ENCODE measurements at places on chromosomes 6 and 20.

DNA sequence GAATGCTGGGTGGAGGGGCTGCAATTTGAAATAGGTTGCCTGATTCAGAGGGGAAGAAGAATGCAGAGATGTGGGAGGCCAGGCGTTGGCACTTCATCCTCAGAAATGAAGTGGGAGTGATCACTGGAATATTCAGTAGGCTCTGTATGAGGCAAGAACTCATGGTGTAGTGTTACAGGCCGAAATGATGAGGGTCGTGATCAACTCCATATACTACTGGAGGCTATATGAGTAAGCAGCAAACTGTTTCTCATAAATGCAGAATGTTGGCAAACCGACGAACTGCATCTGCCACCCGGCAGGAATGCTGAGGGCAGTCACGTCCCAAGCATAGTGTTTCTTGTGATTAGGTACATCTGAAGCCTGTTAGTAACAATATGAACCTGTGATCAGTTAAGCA, 12.7 kb downstream of the KCNS1 start:
- no peak for DNase-seq

GRCh38 chr6:4281341-4282293, 146.2 kb upstream of the ECI2 start:
- no peak for DNase-seq

- no peak for DNase-seq
Observed at GRCh38 chr20:53926428-53927028, 143.9 kb downstream of the BCAS1 start.

- no peak for DNase-seq
Observed at GRCh38 chr6:88972504-88973423, 9.3 kb upstream of the RNGTT start.

DNA sequence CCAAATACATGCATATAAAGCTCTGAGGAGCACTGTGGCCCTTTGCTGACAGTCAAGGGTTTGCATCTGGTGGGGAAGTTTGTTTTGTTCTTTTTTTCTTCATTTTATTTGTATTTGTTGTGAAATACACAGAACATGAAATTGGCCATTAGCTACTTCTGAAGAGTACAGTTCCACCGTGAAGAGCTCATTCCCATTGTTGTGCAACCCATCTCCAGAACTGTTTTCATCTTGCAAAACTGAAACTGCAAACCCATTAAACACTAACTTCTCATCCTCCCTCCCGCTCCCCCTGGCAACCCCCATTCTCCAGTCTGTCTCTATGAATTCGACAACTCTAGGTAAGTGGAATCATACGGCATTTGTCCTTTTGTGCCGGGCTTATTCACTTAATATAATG, 231.3 kb downstream of the TFAP2C start:
- no peak for DNase-seq

- no peak for DNase-seq
Observed at GRCh38 chr6:168123165-168123911, 44.3 kb upstream of the FRMD1 start.

DNA sequence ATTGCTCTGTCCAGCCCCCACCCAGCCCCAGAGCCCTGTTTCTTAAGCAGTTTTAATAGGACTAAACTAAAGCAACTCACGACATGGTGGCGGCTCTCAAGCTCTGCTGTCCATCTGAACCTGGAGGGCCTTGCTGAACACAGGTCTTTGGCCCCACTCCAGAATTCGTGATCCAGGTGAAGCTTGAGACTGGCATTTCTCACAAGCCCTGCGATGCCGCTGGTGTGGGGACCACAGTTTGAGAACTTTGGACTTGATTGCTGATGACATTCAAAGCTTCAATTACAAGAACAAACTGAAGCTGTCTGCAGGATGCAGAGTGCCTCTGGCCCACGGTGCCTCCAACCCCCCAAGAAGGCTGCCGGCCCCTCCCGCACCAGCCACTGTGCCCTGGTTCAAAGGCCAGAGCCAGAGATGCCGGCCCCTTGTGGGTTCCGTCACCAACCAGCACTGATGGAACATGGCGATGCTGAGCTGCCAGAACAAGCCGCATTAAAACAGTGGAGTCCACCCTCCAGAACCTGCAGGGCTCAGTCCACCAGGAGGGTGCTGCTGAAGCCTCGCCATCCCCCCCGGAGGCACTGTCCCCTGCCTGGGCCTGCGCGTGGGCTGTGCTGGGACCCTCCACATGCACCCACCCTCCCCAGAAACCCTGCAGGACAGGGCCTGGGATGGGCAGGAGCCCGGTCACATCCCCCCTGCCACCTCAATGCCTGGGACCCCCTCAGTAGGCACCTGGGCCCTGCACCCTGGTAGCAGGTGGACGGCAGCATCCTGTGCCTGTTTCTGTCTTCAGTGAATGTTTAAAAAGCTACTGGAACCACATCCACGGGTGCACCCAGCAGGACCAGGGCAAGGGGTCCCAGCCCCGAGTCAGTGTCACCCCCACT, 101.1 kb downstream of the PSMB1 start:
- DNase-seq = no peak

- no peak for DNase-seq
Observed at GRCh38 chr6:37141281-37142049, 28.5 kb upstream of the PIM1 start.

DNA sequence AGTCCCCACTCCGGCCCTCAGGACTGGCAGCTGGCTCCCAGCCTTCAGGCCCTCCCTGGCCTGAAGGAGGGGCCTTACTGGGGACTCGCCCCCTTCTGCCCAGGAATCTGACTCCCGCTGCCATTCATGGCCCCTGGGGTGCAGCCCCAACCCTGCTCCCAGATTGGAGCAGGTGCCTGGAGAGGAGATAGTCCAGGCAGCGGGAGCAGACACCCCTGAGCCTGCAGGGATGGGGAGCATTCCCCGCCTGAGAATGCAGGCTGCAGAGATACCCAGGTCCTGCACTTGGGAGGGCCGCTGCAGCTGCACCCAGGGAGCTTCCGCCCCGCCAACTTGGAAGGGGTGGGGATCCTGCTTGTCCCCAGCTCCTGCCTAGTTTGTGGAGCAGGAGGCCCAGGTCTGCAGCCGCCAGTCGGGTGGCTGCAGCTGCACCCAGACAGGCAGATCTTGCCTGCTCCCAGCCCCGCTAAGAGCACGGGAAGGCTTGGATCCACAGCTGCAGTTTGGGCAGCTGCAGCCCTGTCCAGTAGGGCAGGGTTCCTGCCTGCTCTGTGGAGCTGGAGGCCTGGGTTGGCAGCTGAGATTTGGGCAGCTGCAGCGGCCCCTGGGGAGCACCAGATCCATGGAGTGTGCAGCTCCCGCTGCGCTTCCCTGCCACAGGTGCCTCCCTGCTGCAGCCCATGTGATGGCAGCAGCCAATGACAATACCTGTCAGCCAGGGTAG, 5.2 kb downstream of the GTSF1L start:
- DNase-seq = no peak

DNA sequence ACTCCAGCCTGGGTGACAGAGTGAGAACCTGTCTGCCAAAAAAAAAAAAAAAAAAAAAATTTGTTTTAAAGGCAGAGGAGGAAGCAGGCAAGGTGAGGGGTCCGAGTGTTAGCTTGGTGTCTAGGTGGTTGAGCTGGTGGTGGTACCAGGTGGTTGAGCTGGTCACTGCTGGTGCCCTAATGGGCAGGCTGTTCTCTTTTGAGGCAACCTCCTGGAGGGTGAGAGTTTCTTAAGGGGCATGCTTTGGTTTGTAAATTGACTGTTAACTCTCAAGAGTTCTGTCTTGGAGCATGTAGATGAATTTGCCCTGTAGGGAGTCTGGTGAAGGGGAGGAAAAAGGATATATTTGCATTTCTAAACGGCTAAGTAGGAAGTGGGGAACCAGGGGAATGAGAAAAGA, 52.7 kb downstream of the BANF2 start:
- DNase-seq = no peak

DNA sequence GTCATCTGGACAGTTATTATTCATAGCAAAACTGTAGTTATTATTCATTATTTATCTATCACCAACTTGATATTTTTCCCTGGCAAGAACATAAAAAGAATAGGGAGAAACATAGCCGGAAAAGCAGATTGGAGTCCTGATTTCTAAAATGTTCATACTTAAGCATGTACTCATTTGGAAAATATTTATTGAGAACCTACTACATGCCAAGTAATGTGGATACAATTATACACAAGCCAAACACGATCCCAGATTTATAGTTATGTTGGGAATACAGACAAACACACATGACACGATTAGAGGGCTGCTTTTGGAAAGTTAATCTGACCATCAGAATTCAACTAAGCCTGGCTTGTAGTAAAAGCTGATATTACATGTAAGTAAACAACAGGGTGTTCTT, 30.7 kb downstream of the ARHGAP18 start:
- DNase-seq = no peak

GRCh38 chr20:44071057-44071456, 115.9 kb downstream of the JPH2 start:
- no peak for DNase-seq

DNA sequence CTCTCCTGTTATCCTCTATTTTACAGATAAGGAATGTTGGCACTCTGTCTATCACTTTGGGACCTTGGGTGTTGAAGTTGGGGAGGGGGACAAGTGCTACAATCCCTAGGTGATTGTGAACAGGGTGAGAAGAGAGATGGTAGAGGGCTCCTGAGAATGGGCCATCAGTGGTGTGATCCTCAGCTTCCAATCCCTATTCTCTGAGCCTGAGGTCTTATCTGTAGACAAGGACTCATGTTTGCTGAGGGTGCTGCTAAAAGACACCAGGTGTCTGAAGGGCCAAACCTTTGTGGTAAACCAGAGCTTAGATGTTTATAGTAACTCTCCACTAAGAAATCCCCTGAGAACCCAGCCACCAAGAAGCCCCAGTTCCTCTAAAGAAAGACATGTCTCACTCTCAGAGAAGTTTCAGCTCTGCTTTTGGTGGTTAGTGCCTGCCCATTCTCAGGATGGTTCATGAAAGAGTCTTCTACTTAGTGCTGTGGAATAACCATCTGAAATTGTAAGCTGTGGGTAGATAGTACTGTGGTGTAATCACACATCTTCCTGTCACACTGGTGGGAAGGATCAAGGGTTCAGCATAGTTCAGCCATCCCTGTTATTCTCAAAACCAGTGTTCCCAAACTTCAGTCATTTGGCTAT, 58.2 kb upstream of the IL20RA start:
- no peak for DNase-seq

- DNase-seq = no peak
Observed at GRCh38 chr20:44990957-44991356, 24.6 kb downstream of the STK4 start.

DNA sequence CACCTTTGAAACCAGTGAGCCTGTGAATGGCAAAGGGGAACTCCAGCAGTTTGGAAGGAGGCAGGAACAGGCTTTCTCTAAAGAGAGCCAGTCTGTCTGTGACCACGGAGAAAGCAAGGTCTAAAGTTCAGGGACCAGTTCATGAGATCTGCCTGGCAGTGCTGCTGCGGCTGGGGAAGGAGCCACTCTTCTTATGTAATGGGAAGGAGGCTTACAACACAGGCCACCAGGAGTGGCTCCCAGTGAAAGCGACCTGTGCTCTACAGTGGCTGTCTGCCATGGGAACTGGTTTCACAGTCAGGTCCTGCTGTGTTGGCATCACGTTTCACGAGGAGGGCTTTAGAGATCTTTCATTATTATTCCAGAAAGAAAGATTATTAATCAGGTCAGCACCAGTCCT, 291.9 kb upstream of the PRDM1 start:
- DNase-seq = no peak

GRCh38 chr6:65259059-65259458, 448.0 kb downstream of the EYS start:
- DNase-seq = no peak

- DNase-seq = no peak
Observed at GRCh38 chr6:11878735-11879134, 100.1 kb upstream of the ADTRP start.

- DNase-seq = no peak
Observed at GRCh38 chr6:136846046-136846445, 23.7 kb downstream of the PEX7 start.

GRCh38 chr20:20454850-20455627, 87.1 kb downstream of the INSM1 start:
- DNase-seq = no peak

GRCh38 chr20:41508335-41508734, 109.8 kb downstream of the CHD6 start:
- no peak for DNase-seq

DNA sequence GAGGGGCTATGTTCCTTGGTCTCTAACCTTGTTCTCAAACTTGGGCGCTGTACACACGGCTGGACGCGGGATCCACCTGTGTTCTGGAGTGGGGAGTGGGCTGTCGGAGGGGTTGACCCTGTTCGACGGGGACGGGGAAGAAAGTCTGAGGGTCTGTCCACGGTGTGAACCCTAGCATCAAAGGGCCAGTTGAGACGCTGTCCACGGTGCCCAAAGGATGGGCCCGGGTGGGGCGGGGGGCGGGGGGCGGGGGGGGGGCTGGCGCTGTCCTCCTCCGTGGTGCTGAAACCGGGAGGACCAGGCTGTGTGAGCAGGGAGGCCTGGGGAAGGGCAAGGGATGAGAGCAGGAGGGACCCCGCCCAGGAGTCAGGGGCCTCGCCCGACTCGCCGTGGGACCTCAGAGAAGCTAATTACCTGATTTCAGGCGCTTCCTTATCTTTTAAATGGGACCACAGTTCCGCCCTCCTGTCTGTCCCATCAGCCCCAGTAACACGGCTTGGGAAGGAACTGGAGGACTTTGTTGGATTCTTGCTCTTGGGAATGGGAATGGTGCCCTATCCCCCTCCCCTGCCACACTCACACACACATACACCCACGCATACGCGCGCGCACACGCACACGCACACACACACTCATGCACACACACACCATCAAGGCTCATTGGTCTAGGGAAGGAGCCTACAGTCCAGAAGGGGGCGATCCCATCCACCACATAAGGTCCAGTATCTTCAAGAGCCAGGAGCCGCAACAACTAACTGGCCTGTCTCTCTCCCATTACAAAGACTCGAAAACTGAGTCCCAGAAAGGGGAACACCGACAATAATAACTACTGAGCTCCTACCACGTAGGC, 1.0 kb upstream of the VSTM2L start:
- DNase-seq = no peak

DNA sequence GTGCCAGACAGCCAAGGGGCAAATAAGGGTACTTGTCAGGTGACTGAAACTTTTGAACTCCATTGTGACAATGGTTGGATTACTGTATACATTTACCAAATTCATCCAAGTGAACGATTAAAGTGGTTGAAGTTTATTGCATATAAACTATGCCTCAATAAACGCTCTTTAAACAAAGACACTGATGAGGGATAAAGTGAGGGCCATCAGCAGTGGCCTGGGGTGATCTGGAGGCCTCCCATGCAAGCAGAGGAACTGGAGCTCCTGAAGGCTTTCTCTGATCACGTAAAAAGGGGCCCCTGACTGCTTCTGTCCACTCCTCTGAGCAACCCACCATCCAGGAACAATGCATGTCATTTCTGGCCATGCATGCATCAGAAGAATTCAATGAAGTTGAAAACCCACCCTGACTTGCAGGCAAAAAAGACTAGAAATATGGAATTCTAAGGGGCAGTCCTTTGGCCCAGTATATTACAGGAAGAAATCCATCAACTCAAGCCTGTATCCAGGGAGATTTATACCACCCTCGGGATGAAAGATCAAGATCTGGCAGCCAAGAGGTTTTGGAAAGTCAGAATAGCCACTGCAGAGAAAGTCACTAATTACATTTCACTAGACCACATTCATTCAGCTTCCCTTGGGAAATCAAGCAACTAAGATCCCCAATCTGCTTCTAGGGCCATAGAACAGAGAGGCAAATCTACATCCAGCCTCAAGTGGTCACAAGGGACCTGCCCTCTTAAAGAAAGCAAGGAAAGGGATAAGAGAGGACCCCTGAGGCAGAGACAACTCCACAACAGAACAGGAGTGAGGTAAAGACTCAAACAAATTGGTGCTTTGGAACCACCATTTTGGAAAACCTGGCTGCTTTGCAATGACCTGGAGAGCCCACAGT, 31.7 kb upstream of the RAB22A start:
- DNase-seq = no peak

All from natural killer cell treated with Interleukin-12 subunit alpha and Interleukin-12 subunit beta and Interleukin-15 and Interleukin-18, amount 100 ng/mL, for 72 hours (primary cell).